ENCODE measurements at places on chromosomes 4 and X.

- no peak for DNase-seq
Measured at GRCh38 chrX:130304587-130305368, 34.9 kb upstream of the SLC25A14 start.

GRCh38 chrX:17559728-17560379 is 177.4 kb upstream of the SCML1 start:
- no peak for DNase-seq

- DNase-seq: no peak
Measured at GRCh38 chr4:90118527-90119195, 8.5 kb upstream of the CCSER1 start.

DNA sequence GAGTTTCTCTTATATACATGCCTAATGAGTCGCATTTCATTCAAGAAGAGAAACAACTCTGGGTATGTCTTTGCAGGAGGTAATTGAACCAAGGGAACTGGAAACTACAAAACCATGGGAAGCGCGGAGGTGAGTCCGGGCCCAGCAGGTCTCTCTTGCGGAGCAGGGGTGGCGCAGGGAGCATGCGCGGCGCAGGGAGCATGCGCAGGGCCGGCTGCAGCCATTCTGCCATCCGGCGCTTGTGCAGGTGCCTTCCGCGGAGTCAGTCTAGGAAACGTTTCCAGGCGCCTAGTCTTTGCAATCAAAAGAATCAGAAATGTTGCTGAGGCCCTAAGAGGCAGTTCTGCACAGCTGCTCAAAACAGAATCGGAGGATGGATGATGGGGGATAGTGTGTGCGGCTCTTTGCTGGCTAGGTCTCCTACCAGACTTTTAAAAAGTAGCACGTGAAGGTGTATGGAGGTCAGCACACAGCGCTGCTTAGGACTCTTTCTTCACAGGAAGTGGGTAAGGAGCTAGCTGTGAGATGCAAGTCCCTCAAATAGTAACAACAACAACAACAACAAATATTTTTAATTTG is 433.8 kb upstream of the FAT1 start:
- DNase-seq: no peak

- DNase-seq: no peak
Measured at GRCh38 chr4:97924341-97924958, 218.8 kb downstream of the STPG2 start.

GRCh38 chr4:171583790-171584189 is 229.4 kb upstream of the GALNTL6 start:
- DNase-seq: no peak

GRCh38 chr4:81506731-81507130 is 35.0 kb upstream of the RASGEF1B start:
- no peak for DNase-seq

- DNase-seq: no peak
Measured at GRCh38 chr4:6884341-6884870, 25.2 kb upstream of the TBC1D14 start.

DNA sequence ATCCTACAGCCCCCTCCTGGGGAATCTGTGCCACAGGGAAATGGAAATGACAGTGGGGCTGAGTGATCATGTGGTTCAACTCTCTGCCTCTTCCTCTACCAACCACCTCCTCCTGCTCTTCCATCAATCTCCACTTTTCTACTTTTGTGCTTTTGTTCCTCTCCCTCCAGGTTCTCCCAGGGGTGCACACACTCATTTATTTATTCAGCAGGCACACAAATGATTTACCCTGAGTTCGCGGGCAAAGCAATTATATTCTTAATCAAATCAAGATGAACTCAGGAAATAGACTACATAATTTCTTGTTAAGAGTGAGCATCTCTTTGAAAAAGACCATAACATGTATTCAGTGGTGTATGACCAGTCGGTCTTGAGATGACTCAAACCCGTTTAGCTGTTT is 69.2 kb downstream of the VCX3A start:
- DNase-seq: no peak

DNA sequence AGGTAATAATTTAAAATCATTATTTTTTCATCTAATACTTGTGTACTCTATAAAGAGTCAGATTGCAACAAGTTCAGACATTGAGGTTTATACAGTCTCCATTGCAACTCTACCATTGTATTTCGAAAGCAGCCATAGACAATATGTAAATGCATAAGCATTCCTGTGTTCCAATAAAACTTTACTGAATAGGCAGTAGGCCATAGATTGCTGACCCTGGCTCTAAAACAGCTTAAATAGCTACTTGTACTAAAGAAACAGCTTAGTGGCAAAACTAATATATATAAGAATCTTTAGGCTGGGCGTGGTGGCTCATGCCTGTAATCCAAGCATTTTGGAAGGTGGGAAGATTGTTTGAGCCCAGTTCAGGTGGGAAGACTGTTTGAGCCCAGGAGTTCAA is 115.3 kb downstream of the PRSS12 start:
- DNase-seq: no peak

- DNase-seq: no peak
Measured at GRCh38 chrX:19981947-19982346, 8.9 kb downstream of the BCLAF3 start.

DNA sequence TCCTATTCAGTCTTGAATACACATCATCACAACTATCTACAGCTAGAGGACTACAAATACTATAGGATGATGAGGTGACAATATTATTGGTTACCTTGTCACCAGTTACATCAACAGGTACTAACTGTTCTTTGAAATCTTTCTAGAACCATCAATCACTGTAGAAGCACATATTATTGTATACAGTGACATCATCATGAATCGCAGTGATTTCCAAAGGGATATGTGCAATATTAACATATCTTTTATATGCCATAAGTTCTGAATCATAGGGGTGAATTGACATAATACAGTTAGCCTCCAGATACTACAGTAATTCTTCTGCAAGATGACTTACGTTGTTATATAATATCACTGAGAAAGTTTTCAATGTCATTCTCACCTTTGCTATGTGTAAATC is 105.2 kb upstream of the HPGD start:
- DNase-seq: no peak

- no peak for DNase-seq
Measured at GRCh38 chr4:153220682-153221395, 16.6 kb downstream of the TRIM2 start.

DNA sequence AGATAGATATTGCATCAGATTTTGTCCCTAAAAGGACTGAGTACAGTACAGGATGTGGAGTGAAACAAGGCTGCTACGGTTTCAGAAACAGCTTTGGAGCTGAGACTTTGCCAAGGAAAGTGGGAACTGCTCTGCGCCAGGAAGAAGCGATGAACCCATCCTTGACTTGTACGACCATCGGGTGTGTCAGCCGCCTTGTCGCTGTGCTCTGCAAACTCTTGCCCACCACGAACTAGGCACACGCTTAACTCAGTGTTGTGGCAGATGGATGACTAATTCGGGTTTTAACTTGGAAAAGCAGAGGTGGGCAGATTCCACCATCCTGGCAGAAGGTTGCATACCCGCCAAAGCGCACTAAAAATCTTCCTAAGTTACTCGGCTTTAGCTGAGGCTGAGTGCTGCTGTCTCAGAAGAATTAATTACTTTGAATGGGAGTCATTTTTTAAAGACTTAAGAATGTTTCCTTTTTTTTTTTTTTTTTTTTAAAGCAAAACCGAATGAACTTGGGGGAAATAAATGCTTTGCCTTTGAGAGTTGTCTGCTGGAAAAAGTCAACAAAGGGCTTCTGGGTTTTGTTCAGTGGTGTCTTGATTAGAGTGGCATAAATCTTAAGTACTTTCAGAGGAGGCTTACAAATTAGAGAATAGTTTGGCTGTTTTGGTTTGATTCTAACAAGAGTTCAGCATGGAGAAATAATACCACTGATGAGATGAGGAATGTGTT is 69.5 kb downstream of the SHROOM2 start:
- DNase-seq: no peak

GRCh38 chrX:145393702-145394235 is 146.5 kb downstream of the SPANXN1 start:
- DNase-seq: no peak

DNA sequence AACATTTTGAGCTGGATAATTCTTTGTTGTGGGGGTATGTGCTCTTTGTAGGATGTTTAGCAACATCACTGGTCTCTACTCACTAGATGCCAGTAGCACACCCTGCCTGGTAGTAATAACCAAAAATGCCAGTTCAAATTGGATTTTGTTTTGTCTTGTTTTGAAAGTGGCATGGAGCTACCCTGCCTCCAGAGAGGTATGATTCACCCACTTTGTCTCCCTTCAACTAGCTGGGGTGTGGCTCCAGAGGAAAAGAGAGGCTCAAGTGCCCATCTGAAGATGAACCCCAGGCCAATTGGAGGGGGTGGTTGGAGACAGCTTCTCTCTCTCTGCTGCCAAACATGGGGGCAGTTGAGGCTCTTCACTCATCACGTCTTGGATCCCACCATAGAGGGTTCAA is 34.5 kb downstream of the NIPAL1 start:
- no peak for DNase-seq

- no peak for DNase-seq
Measured at GRCh38 chrX:69137371-69138117, 27.7 kb downstream of the PJA1 start.

- DNase-seq: no peak
Measured at GRCh38 chr4:8525383-8526120, 54.6 kb upstream of the GPR78 start.

DNA sequence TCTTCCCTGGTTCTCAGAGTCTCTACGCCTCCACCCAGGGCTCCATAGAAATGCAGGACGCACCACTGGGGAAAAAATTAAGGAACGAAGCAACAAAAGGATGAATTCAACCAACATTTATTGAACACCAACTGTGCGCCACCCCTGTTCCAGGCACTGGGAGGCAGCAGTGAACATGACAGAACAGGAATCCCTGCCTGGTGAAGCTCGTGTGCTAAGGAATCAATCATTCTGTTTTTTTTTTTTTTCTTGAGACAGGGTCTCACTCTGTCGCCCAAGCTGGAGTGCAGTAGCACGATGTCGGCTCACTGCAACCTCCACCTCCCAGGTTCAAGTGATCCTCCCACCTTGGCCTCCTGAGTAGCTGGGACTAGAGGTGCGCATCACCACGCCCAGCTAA is 1.9 kb upstream of the FTSJ1 start:
- DNase-seq: no peak

GRCh38 chr4:177902386-177902785 is 460.1 kb upstream of the AGA start:
- no peak for DNase-seq

DNA sequence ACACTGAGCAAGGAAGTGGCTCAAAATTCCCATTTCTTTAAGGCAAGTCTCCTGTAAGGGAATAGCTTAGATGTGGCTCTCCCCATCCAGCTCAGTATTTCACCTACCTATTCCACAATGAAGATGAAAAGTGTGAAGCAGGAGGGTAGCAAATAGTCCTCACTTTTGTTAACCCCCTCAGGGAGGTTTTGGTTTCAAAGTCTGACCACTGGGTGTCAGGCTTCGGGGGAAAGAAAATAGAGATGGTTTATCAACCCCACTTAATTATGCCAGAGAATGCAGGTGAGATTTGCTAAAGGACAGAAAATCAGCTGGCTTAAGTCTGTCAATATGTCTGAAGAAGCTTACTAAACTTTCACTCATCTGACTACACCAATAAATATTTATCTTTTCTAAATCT is 69.5 kb downstream of the DHX15 start:
- no peak for DNase-seq

DNA sequence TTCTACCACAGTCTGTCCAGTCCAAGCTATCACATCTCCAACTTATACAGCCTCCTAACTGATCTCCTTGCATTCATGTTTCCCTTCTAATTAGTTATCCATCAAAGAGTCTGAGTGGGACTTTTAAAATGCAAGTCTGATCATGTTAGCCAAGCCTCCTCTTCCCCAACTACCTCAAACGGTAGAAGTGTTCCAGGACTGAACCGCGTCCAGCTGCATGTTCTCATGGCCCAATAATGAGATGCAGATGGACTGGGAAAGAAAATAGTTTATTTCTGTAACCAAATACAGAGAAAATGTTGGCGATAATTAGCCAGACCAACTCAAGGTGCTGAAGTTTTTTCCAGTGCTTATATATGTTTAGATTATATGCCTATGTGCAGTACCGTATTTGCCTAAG is 46.6 kb upstream of the PPP1R2C start:
- DNase-seq: no peak

GRCh38 chr4:7642741-7643458 is 208.2 kb upstream of the PSAPL1 start:
- no peak for DNase-seq

- DNase-seq: no peak
Measured at GRCh38 chrX:38803588-38804431, 2.6 kb downstream of the MID1IP1 start.

Measured in stimulated activated CD8-positive, alpha-beta memory T cell treated with anti-CD3 and anti-CD28 coated beads, Interleukin-2, amount 100 ng/mL, for 1 hour (primary cell).